ENCODE measurements at places on chromosomes 4 and X. TPM values are rescaled to one million over a fixed set of nuclear protein-coding genes. Genes with fewer than 3 reads are reported as not detected.

- DNase-seq: no peak
Measured at GRCh38 chrX:154748712-154749339, 2.1 kb downstream of the GAB3 start.

GRCh38 chrX:129694805-129695204, 40.0 kb upstream of the APLN start:
- DNase-seq: no peak

DNA sequence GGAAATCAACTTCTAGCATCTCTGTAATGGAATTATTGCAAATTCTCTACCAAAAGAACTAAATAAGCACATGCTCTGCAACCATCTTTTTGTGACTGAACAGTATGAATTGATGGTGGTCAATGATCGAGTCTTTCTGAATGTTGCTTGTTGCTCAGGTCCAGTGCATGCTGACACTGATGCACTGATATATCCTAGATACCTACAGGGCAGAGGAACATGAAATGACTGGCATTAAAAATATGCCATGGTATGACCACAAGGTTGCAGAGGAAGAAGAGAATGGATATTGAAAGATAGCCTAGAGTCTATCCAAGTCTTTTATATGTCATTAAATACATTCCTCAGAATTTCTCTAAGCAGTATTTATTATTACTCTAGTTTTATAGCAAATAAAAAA, 692.8 kb upstream of the TENM3 start:
- DNase-seq: no peak

DNA sequence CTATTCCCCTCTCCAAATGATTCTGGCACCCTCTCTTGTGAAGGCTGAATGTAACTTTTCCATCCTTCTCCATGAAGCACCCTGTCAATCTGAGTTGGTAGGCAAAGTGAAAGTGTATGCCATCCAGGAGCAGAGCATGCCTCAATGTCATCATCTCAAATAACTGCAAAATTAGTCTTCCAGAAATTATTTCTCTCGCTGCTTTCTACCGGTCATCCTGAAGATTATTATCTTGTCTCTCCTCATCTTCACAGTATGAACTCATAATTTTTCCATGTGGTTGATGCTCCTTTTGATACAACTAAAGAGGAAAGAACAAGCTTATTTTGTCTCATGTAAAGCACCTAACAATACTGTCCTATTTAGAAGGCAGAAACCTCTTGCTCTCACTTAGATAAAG, 285.5 kb upstream of the PCDH7 start:
- no peak for DNase-seq

SORBS2 gene
- 92.6 TPM for total RNA-seq

- no peak for DNase-seq
Measured at GRCh38 chr4:141275834-141276233, 55.1 kb downstream of the ZNF330 start.

DNA sequence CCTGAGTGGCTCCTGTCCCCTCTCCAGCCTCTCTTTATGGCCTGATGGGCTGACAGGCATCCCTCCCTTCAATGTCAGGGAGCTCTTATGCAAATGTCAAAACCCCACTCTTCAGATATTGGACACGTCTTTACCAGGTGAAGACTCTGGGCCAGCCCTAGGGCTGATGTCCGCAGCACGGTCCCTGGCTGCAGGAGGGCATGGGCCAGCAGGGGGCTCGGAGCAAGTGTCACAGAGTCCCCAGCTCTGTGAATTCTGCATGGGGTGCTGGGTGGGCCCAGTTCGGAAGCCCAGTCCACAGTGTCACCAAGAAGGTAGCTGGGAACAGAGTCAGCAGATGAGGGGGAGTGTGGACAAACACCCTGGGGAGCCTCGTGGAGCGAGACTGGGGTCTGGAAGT, 39.6 kb upstream of the PSAPL1 start:
- no peak for DNase-seq

- DNase-seq: no peak
Measured at GRCh38 chrX:144042271-144042670, 158.4 kb downstream of the UBE2NL start.

GRCh38 chr4:52914051-52914605, 52.0 kb downstream of the RASL11B start:
- DNase-seq: no peak

TRIML1 gene
- not detected for total RNA-seq

GRCh38 chrX:13088156-13088487, 43.7 kb upstream of the FAM9C start:
- no peak for DNase-seq

DNA sequence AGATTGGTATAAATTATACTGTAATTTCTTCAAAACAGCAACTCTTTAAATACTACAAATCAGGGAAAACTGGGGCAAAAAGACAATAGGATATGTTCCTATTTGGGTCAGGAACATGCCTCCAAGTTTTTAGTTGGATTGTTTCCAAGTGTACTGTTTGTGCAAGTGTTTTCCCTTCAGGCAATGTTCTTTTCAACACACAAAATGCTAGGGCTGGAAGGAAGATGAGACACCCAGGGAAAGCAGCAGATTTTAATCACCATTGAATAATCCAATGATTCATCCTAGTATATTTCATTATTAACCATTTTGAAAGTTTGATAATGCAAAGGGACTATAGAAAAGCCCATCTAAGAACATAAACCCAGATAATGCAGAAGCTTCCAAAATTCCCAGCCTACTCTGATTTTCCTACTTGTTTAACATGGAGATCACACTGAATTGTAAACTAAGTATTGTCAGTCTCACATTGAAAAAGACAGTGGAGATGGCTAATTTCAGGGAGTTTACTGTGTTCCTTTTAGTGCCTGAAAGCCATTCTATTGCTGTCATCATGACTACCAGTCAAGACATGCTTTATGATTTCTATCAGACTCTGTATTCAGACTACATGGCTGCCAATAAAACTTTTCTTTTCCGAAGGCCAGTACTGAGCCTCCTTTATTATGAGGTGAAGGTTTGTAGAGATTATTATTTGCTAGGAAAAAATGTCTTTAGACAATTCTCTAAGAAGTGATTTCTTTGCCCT, 38.6 kb downstream of the COL4A6 start:
- DNase-seq: no peak

DNA sequence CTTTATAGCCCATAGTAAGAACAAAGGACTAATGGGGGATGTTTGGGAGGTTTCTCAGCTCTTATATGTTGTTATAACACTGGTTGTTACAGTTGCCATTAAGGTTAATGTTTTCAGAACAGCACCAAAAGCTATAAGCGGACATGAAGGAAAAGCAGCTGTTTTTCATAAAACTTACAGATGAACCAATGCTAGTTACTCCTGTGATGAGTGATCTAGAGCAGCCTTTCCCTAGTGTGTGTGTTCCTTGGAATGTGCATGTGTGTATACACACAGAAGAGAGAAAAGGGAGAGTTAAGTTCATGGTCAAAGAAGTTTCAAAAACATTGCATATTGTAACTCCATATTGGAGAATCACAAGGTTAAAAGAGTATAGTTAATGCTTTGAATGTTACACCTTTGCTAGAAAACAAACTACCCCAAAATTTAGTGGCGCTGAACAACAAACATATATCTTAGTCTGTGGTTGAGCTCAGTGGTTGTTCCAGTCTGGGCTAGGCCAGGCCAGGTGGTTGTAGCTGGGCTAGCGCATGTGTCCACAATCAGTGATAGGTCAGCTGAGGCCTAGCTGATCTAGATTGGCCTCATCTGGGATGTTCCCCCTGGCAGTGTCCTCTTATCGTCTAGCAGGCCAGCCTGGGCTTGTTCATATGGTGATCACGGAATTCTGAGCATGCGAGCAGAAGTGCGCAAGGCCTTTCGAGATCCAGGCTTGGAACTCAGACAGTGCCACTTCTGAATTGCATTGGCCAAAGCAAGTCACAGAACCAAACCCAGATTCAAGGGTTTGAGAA, 151.0 kb downstream of the NHS start:
- no peak for DNase-seq

DNA sequence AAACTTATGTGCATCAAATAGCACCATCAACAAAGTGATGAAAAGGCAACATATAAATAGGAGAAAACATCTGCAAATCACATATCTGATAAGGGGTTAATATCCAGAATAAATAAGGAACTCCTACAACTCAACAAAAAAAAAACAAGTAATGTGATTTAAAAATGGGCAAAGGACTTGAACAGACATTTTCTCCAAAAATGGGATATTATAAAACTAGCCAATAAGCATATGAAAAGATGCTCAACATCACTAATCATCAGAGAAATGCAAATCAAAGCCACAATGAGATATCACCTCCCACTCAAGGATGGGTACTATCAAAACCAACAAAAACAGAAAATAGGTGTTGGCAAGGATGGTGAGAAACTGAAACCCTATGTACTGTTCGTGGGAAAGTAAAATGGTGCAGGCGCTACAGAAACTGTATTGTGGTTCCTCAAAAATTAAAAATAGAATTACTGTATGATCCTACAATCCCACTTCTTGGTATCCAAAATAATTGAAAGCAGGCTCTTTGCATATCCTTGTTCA, 2.4 kb downstream of the DNAJB14 start:
- no peak for DNase-seq

DNA sequence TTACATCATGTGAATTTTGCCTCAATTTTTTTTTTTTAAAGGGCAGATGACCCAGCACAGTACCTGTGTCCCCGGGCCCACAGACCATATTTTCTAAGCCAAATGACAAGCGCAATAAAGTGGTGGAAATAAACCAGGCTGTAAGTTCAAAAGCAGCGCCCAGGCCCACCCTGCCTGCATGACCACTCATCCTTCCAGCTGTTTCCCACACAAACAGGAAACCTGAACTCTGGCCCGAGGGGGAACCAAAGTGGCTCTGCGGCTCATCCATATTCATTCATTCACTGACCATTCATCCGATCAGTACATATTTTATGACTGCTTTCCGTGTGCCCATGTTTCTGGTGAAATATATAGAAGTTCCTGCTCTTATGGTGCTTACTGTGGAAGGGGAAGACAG, 33.7 kb upstream of the CRMP1 start:
- DNase-seq: no peak

- no peak for DNase-seq
Measured at GRCh38 chrX:30577362-30577991, at the start of gene TASL. Gene TASL (minus strand): TSS chrX:30577766. CDS start chrX:30560355, 17,411 bp downstream.
